H54 (cell line): ENCODE measurements at places on chromosomes 1 and 21.
A peak's percentile ranks its signal among the peaks of the same experiment; 100 is the strongest.

DNA sequence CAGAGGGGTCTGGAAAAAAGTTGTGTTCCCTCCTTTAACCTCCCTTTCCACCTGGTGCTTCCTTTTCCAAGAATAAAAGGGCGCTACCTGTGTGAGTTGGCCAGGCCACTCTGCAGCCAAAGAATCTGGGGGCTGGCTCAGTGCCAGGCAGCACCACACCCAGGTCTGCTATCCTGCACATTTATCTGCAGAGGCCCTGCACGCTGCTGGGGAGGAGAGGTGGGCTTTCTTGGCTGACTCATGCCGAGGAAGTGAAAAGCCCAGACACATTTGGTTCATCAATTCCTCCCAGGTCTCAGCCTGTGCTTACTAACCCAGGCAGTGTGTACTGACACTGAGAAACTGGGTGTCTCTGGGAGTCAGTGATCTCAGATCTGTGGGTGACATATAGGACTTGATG, 79.8 kb upstream of the F3 start:
- DNase-seq, result no peak

DNA sequence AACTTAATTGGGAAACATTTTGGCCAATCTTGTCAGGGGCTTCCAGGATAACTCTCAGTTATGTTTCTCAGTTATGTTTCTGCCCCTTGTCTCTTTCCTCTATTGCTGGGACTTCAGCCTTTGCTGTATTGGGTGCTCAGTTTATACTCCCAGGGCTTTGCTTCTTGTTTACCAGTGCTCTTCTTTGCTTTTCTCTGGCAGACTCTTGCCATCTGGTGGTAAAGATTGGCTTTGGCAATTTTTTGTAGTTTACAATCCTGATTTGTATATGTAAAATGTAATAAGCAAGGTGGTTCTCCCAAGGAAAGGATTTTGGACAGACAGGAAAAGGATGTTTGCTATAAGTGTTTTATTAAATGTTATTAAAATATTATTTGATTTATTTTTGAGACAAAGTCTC, 37.9 kb downstream of the FABP3 start:
- DNase-seq, result peak; percentile 13

- DNase-seq, result no peak
These were observed 71.4 kb downstream of the DDR2 start for GRCh38 chr1:162703708-162704107.

- DNase-seq, result no peak
These were observed 75.3 kb downstream of the FOXJ3 start for GRCh38 chr1:42259739-42260064.

GRCh38 chr1:208256091-208256490, 11.9 kb upstream of the PLXNA2 start:
- DNase-seq, result no peak
